ENCODE measurements at places on chromosomes 5 and 9. TPM values are rescaled to one million over a fixed set of nuclear protein-coding genes. Genes with fewer than 3 reads are reported as not detected.

- DNase-seq: no peak
Measured at GRCh38 chr5:14743601-14744295, 79.2 kb downstream of the OTULIN start.

DNA sequence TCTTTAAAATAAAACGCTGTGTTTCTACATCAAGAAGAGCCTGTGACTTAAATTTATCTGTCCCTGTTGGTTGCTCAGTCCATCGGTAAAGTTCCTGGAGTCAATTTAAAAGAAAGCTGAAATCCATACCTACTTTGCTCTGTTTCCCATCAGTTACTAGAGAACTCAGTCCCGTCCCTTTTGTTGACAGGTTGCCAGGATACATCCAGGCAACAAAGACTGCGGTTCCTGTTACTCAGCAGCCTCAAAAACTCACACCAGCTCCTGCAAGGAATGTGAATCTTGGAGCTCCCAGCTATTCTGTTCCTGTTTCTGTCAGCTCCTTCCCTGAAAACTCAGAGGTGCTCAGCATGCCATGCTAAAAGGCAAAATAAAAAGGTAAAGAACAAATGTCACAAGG lies at the start of gene ZNF474:
ZNF474 (plus strand) TSS at position 241 of the 400 bp plus-strand sequence. CDS start 22,445 bp downstream, outside the sequence.
- DNase-seq: no peak

- no peak for DNase-seq
Measured at GRCh38 chr9:115292584-115293279, 174.8 kb upstream of the TNC start.

- DNase-seq: no peak
Measured at GRCh38 chr5:54388409-54388808, 67.1 kb upstream of the HSPB3 start.

DNA sequence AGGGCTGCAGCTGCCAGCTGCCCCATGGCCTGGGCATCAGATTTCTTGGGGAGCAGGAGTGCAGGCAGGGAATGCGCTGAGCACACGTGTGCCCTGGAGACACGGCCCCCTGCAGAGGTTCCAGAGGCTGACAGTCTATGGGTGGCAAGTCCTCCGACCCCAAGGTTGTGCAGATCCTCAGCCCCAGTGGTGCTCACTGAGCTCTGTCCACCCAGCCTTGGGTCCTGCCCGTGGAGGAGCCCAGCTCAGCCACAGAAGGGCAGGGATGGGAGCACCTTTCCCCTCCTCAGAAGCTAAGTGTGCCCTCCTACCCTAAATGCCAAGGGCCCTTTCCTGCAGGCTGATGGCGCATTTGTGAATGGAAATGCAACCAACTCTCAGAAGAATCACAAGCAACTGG lies 341.0 kb downstream of the IRX2 start:
- DNase-seq: no peak

OLFML2A gene
- total RNA-seq: not detected

FAF2 gene
- 32.4 TPM for total RNA-seq

MRRF gene
- 28.4 TPM for total RNA-seq

DNA sequence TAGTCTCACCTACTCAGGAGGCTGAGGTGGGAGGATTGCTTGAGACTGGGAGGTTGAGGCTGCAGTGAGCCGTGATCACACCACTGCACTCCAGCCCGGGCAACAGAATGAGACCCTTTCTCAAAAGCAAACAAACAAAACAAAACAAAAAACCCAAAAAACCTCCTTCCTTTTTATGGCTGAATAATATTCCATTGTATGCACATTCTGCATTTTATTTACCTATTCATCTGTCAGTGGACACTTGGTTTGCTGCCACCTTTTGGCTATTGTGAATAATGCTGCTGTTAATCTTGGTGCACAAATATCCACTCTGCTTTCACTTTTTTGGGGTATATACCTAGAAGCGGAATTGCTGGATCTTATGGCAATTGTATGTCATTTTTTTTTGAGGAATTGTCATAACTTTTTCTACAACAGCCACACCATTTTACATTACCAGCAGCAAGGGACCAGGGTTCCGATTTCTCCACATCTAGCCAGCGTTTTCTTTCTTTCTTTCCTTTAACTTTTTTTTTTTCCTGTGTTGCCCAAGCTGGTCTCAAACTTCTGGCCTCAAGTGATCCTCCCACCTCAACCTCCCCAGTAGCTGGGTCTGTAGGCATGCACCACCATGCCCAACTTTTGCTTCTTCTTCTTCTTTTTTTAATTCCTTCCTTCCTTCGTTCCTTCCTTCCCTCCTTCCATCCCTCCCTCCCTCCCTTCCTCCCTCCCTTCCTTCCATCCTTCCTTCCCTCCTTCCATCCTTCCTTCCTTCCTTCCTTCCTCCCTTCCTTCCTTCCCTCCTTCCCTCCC lies 30.6 kb downstream of the NKX2-5 start:
- no peak for DNase-seq

DNA sequence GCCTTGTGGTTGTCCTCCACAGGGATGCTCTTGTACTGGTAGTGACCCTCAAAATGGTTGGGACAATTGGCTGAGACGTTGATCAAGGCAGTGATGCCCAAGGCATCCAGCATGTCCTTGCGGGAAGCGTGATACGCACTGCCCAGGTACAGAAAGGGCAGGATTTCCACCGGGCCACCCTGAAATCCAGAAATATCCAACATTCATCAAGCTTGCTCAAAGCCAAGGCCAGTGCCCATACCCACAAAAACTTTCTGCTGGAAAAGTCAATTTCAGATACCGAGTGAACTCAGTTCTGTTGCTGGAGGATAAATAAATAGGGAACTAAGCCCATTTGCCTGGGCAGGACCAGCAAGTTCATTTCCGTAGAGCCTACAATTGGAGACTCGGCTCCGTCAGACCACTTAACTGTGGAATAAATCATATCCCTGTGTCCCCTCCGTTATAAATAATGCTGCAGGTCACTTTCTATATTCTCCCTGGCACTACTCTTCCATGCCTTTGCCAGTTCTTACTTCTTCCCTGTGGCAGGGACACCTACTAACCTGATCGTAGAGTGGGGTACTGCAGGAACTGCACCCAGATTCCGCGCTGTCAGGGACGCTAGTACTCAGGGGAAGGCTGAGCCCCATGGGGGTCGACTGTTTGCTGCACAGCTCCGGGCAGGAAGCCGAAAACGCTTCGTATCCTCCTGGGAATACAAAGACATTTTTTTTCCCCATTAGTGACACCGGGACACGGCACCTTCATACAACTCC lies 1.2 kb downstream of the DUSP1 start:
- no peak for DNase-seq

LTC4S gene
- 6.3 TPM for total RNA-seq

DNA sequence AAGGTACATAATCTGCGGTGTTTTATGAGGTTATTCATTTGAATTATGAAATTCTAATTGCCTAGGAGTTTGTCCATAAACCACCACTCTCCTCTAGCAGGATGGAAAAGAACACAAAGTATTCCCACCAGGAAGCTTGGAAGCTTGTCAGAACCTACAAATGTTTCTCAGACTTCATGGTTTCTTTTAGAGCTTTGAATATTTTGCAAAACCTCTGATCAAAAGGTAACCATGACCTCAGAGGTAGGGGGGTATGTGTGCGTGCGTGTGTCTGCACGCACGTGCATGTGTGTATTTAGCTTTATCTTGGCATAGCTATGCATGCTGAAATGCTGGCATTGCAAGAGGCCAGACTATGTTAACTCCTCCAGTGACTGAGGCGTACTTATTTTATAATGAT lies 847.0 kb downstream of the TLE1 start:
- DNase-seq: no peak

DNA sequence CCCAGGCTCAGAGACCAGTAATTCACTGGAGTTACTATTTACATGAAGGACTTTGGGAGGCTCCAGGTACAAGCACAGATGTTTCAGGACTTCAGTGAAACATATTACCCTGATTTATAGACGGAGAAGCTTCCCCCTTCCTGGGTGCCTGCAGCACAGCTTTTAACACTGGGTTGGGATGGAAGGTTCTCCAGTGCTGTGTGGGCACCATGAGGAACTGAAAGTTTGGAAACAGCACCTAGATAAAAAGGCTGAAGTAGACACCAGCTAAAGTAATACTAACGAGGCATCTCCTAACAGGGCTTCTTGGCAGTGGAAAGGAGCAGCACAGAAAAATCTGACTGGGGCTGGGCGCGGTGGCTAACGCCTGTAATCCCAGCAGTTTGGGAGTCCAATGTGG lies 70.7 kb downstream of the GCNT1 start:
- no peak for DNase-seq

- DNase-seq: peak; percentile 61
Measured at GRCh38 chr9:93020771-93021670, 37.5 kb upstream of the SUSD3 start.

SLC36A3 gene
- total RNA-seq: not detected

- no peak for DNase-seq
Measured at GRCh38 chr9:93984860-93985259, 29.7 kb upstream of the BARX1 start.

CRB2 gene
- not detected for total RNA-seq

GRCh38 chr9:20309124-20309523 lies 313.2 kb downstream of the MLLT3 start:
- DNase-seq: no peak

- no peak for DNase-seq
Measured at GRCh38 chr5:11013793-11014192, 252.8 kb upstream of the DAP start.
